ENCODE measurements at places on chromosomes 16 and 17. TPM values are rescaled to one million over a fixed set of nuclear protein-coding genes. Genes with fewer than 3 reads are reported as not detected.

The TBX2 gene
- 64.0 TPM for total RNA-seq

The MRPL45 gene
- total RNA-seq: 28.8 TPM

The KRTAP16-1 gene
- not detected for total RNA-seq

The CCL17 gene
- not detected for total RNA-seq

The ESRP2 gene
- total RNA-seq: 0.28 TPM

All from regular cardiac myocyte (primary cell).